Stimulated activated CD8-positive, alpha-beta memory T cell treated with anti-CD3 and anti-CD28 coated beads, Interleukin-2, amount 100 ng/mL, for 1 hour (primary cell): ENCODE measurements at places on chromosomes 1 and 21.

- DNase-seq, result no peak
Measured at GRCh38 chr1:199862047-199862446, 165.5 kb upstream of the NR5A2 start.

- DNase-seq, result no peak
Measured at GRCh38 chr21:37139902-37140301, 66.8 kb downstream of the TTC3 start.

DNA sequence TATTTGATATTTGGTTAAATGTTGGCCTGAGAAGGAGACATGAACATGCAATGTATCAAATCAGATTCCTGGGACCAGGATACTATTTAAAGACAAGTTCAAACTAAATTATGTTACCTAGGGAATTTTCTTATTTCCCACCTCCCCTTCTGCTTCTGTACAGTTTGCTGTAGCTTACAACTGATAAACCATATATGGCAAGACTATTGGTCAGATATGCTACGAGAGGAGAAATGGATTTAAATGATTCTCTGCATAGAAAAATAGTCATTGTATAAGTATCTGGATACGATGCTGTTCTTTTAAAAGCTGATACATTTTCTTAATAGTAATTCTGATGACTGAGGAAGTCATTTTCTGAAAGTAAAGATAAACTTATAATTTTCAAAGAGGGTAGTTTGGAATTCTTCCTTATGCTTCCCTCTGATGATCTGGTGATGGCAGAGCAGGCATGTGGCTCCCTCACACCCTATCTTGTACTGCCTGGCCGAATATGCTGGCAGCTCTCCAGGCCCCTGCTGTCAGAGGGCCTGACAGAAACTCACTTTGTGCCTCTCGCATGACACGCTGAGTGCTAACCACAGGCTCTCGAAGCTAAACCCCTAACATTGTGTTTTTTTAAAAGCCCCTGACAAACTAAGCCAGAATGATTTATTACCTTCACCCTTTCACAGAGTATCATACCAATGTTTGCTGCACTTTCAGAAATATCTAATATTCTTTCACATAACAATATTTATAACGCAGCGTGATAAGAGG, 19.4 kb downstream of the RRP15 start:
- DNase-seq, result no peak

- DNase-seq, result no peak
Measured at GRCh38 chr1:185704181-185704580, 30.0 kb upstream of the HMCN1 start.

DNA sequence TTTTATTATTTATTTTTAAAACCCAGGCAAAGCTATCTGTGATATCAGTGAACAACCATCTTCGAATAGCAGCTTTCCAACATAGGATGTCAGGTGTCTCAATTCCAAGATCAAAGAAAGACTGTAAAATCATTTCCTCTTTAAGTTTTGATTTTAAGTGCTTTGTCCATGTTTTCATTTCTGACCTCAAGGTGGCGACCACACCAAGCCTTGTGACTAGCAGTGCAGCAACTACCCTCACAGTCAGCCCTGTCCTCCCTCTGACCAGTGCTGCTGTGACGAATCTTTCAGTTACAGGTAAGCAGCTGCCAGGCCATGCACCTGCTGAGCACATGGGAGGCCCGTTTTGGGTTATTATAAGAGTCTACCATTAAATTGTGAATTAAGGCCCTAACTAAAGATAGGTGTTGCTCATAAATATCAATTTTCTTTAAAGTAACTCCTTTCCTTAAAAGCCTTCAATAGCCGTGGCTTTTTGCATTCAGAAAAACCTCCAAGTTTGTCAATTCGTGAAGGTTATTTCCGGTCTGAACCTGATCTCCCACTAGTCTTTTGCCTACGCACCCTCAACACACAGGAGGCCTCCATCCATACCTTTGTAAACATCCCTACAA, 117.0 kb downstream of the CD247 start:
- peak; percentile 19 for DNase-seq

- DNase-seq, result no peak
Measured at GRCh38 chr1:17280436-17280835, 27.6 kb upstream of the PADI4 start.

- DNase-seq, result no peak
Measured at GRCh38 chr1:184953600-184954219, 20.6 kb downstream of the NIBAN1 start.

GRCh38 chr21:17738176-17738953, 80.8 kb downstream of the C21orf91 start:
- no peak for DNase-seq

GRCh38 chr1:163085904-163086268, 16.7 kb downstream of the RGS4 start:
- DNase-seq, result no peak

GRCh38 chr1:66676613-66677298, 75.5 kb upstream of the DYNLT5 start:
- DNase-seq, result no peak

- DNase-seq, result no peak
Measured at GRCh38 chr1:161499099-161500039, 5.9 kb upstream of the FCGR2A start.

- DNase-seq, result peak; percentile 57
Measured at GRCh38 chr1:52636721-52637695, 4.0 kb downstream of the SHISAL2A start.

DNA sequence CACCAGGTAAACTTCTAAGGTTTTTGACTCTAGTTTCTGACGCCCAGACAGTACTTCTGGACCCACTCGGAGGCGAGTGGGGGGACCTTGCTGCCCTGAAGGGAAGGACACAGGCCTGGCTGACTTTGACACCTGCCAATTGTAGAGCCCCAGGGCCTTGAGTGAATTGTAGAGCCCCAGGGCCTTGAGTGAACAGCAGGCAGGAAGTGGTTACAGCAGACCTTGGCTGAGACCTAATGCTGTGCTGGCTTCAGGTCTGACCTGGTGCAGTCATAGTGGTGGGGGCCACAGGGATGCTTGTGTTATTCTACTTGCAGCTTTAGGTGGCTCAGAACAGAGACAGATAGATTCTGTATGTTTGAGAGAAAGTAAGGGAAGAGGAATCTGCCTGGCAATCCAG, 344.3 kb downstream of the DUSP10 start:
- no peak for DNase-seq
